CD4-positive, alpha-beta T cell treated with Interleukin-10 for 1 hour (primary cell): ENCODE measurements at places on chromosomes 1 and 21.

GRCh38 chr21:33976082-33977016, 60.7 kb upstream of the ATP5PO start:
- peak; percentile 74 for DNase-seq

- no peak for DNase-seq
Measured at GRCh38 chr1:68178821-68179490, 53.4 kb downstream of the WLS start.

GRCh38 chr1:43839056-43839455, 94.5 kb upstream of the ARTN start:
- DNase-seq, result no peak

DNA sequence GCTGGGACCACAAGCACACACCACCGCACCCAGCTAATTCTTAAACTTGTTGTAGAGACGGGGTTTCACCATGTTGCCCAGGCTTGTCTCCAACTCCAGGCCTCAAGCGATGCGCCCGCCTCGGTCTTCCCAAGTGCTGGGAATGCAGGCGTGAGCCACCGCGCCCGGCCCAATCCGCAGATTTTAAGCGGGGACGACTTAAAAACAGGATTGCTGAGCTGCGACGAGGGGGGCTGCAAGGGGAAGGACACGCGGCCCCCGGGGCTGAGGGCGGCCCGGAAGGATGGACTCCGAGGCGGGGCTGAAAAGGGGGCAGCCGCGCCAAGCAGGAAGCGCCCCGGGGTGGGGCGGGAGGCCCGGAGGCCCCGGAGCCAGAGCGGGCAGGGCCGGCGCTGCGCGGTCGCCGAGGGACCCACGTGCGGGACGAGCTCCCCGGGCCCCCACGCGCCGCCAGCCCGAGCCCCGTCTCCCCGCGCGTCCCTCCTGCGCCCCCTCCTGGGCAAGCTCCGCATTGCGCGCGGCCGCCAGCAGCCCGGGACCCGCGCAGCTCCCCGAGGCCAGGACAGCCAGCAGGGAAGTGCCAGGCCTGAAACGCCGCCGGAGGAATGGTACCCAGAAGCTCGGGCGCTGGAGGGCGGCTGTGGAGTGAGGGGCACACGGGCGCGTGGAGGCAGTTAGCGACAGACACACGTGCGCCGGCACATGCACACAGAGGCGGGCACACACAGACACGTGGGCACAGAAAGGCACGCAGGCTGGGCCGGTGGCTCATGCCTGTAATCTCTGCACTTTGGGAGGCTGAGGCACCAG, 5.5 kb upstream of the PRKCZ start:
- DNase-seq, result peak; percentile 82

DNA sequence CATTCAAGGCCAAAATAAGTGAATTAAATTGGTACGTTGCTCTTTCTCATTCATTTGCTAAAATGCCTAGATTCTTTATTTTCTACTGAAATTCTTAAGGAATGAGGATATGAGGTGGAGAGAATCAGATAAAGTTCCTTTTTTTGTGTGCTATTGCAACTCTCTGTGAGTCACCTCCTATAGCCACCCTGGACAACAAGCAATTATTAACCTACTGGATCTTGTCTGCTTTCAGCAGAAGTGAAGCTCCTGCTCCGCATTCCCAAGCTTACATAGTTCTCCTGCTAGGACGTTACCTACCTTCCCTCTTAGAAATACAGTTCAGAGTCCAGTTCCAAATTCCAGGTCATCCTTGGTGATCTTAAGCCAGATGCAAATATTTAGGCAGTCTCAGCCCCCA, 4.8 kb upstream of the KCNJ6 start:
- no peak for DNase-seq

DNA sequence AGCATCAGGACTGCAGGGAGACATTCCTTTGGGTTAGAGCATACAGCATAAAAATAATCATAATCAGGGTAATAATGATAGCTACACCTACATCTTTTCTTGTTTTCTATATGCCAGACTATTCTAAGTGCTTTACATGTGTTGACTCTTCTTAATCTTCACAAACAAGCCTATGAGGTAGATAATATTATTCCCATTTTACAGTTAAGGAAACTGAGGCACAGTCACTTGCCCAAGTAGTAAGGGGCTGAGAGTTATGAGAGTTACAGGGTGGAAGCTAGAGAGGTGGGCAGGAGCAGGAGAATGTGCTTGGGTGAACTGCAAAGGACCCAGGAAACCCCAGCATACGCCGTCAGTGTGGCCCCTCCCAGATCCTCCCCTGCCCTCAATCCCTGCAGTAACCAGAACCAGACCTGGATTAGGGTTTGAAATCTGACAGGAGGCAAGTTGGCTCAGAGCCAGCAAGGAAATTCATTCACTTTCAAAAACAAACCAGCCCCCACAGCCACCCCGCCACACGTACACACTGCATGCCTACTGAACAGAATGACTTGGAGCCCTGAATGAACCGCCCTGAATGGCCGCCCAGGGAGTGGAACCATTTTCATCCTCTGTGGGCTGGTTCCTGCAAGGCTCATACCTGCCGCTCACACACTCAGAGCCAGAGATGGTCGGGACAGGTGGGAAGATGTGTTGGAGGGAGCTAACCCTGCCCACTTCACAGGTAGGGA, 126.1 kb downstream of the TRABD2B start:
- DNase-seq, result no peak

GRCh38 chr1:92481971-92482664, 4.6 kb downstream of the GFI1 start:
- no peak for DNase-seq
